ENCODE measurements at places on chromosomes 7 and 10.

GRCh38 chr10:30013757-30014156 is 45.6 kb downstream of the JCAD start:
- DNase-seq, result no peak

DNA sequence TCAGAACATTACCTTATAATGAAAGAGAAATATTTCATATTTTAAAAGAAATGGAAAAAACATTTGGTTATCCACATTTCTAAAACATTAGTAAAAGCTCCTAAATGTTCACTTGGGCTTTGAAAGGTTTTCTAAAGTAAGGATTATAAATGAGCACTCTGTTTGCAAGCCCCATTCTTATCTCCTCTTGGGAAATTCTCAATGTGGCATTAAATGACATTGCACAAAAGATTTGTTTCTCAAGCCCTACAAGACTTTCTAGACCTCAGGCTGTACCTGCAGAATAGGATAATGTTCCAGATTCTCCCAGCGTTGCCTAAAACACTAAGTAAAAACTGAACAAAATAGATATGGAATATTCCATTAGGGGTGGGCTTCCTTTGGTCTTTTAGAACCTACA is 658.0 kb upstream of the FOXK1 start:
- no peak for DNase-seq

DNA sequence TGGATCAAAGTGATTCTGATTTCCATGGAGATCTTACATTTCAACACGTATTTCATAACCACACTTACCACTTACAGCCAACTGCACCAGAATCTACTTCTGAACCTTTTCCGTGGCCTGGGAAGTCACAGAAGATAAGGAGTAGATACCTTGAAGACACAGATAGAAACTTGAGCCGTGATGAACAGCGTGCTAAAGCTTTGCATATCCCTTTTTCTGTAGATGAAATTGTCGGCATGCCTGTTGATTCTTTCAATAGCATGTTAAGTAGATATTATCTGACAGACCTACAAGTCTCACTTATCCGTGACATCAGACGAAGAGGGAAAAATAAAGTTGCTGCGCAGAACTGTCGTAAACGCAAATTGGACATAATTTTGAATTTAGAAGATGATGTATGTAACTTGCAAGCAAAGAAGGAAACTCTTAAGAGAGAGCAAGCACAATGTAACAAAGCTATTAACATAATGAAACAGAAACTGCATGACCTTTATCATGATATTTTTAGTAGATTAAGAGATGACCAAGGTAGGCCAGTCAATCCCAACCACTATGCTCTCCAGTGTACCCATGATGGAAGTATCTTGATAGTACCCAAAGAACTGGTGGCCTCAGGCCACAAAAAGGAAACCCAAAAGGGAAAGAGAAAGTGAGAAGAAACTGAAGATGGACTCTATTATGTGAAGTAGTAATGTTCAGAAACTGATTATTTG is 15.3 kb downstream of the HNRNPA2B1 start:
- DNase-seq, result peak; percentile 62

DNA sequence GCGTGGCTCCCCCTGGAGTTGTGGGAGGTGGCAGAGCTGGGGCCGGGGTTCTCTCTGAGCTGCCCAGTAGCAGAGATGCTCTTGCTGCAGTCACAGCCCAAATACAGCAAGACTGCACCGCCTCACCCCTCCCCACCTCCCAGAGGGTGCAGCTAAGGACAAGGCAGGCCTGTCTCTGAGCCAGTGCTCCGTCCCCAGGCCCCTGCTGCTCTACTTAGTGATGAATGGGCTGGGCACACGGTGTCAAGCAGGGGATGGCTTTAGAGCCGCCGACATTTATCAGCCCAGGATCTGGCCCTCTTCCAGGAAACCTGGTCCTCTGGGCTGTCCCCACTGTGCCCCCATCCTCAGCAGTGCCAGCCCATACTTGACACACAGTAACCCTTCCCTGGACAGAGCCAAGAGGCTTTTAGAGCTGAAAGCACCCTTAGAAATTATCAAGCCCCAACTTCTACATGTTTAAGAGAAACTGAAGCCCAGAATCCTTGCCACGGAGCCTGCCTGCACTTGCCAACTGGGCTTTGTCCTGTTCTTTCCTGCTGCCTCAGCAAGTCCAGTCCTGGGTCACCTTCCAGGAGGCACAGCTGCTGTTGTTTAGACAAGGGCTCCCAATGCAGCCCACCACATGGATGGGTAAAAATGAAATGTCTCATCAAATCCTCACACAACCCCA is 137.1 kb upstream of the UNC5B start:
- no peak for DNase-seq

DNA sequence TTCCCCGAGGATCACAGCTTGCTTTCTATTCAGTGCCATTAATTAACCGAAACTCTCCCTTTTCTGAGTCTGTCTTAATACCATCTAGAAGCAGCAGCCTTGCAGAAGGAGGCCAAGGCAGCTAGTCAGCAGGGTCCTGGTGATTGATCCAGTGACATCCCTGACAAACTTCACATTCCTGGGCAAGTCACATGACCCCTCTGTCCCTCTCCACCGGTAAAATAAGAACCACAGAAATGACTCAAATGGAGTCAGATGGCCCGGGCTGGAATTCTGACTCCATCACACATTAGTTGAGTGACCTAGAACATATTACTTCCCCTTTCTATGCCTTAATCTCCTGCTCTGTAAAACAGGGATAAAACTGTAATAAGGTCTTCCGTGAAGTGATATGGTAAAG is 17.2 kb upstream of the ACSL5 start:
- DNase-seq, result no peak

DNA sequence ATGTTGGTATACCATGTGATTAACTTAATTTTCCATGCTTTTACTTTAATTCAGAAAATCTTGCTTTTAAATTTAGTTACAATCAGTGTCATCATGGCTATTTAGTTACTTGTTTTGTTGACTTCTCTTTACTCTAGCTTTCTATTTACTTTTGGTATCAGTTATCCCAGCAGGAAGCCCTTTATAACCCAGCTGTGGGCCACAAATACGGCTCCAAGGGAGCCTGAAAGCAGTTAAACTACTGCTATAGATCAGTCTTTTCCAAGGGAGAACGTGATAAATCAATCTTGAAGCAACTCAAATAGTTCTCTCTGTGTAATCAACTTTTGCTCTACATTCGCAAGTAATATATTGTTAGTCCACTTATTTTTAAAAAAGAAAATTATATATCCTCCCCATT is 287.4 kb downstream of the CACNA2D1 start:
- peak; percentile 98 for DNase-seq

GRCh38 chr10:12360461-12360860 is 11.1 kb downstream of the CAMK1D start:
- DNase-seq, result no peak
